Fibroblast of skin of scalp (primary cell): ENCODE measurements at places on chromosomes 7 and 10.

DNA sequence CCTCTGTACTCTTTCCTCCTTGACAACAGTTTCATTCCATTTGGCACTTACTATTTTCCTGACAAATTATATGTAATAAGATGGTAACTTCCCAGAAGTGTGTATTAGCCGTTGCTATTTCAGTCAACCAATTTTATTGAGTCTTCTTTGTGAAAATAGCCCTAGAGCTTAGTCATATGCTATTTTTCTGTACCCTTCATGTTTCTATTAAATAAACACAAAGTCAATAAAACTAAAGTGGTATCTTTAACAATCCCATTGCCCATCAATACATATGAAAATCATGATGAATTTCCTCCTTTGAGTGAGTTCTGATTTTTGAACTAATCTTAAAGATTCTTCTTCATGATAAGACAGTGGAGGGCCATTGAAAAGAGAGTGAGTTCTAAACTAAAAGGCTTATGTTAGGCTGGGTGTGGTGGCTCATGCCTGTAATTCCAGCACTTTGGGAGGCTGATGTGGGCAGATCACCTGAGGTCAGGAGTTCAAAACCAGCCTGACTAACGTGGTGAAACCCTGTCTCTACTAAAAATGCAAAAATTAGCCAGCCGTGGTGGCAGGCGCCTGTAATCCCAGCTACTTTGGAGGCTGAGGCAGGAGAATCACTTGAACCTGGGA, 5.9 kb upstream of the MYPN start:
- DNase-seq = no peak

DNA sequence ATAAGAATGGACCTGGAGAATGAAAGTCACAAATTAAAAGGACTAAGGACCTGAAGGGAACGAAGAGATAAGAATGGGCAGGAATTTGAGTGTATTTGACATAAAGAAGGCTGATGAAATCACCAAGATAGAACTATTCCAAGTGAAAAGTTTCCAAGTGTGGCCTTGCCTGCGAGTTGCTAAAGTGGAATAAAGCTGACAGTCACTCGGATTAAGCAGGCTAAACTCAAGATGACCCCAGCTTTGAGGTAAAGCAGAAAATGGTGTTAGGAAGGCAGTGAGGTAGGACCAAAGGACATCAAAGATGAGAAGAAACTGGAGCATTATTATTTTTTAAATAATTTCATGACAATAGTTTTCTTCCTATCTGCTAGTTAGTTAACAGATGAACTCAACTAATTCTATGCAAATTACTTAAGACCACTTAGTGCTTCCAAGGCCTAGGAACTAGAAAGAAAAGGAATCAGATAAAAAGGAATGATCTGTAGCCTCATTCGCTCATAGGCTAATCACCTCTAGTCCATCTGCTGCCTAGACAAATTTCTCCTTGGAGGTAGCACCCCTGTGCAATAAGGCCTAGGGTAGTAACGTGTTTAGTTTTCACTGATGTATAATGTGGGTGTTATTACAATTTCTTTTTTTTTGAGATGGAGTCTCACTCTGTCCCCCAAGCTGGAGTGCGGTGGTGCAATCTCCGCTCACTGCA, 34.5 kb downstream of the EZH2 start:
- no peak for DNase-seq

DNA sequence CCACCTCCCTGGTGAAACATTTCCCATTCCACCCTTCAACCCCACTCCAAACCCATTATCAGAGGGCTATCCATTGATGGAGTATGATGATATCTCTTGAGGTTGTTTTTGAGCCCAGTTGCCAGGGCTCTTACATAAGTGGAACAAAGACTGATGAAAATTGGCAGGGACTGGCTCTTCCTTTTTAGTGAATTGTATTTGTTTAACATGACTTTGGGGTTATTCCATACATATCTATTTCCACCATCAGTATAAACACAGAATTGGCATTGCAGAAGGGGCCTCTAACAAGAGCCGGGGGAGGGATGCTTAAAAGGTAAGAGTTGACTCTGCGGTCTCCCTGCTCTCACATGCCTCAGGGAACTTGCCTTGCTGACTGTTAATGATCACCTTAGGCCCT, 28.9 kb downstream of the FZD1 start:
- no peak for DNase-seq

GRCh38 chr7:41641011-41641664, 61.8 kb downstream of the INHBA start:
- DNase-seq = peak; percentile 86

- no peak for DNase-seq
Observed at GRCh38 chr7:80725181-80725611, 86.8 kb downstream of the CD36 start.

- peak; percentile 18 for DNase-seq
Observed at GRCh38 chr7:29281782-29282541, 87.4 kb downstream of the CHN2 start.

DNA sequence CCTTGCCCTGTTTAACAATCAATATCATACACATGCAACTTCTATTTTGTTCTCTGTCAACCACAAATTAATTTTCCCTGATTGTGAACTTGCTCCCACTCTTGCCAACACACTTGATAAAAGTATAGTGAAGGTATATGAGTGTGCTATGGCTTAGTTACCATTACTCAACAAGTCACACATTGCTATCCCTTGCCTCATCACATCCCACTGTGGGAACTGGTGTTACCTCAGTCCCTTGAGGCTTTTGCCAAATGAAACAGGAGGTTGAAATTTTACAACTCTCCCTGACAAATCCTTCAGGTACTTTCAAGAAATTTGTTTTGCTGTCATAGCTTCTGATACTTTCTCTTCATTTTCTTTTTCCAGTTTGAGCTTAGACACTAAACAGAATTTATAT, 472.5 kb upstream of the SEMA3D start:
- peak; percentile 26 for DNase-seq

GRCh38 chr7:142400042-142400533, 142.2 kb upstream of the PRSS58 start:
- DNase-seq = no peak

DNA sequence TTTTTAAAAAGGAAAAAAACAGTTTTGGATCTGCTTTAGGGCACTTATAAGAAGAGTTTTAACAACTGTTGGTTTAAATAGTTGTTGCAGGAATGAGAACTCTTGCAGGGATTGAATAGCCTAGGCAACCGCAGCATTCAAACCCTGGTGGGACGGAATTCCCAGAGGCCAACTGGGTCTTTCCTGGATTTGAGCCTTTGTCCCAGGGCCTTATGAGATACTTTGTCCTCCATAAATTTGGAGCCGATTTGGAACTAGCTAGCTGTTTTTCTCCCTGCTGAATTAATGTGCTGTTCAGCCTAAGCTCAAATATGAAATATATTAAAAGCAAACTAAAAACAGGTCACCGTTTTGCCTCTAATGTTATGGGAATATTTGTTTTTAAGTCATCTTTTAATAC, 109.6 kb downstream of the LRMDA start:
- DNase-seq = peak; percentile 79

GRCh38 chr10:100014071-100014762, 4.5 kb upstream of the DNMBP start:
- no peak for DNase-seq

DNA sequence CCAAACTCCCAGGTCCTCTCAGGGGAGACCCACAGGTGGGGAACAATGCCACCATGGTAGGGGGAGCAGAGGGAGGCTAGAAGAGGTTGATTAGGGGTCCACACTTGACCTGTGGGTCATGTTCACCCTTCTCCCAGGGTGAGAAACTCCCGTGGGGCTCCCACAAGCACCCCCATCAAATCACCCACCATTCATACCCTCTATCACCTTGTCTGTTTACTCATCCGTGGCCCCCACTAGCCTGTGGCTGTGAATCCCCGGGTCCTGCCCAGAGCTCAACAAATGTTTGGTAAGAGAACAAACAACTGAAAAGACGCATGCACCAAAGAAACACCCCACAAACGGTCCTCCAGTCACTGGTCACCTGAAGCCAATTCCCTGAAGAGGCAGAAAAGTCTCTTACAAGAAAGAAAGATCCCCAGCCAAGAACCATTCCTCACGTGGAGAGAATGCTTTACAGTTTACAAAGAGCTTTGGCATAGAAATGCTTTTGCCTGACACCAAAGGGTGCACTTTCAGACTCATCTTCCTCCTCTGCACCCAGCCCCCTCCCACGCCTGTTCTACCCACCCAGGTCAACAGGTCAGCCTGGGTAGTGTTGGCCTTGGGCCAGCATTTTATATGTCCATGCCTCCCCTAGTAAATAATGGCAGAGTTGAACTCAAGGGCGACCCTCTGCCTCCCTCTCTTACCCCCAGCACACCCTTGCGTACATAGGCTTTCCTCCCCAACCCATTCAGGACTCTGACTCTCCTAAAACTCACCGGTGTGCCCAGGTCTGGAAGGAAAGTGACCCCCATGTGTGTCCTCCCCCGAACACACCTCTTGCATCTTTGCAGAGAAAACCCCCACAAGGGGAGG, 1.9 kb downstream of the ZCCHC24 start:
- no peak for DNase-seq

DNA sequence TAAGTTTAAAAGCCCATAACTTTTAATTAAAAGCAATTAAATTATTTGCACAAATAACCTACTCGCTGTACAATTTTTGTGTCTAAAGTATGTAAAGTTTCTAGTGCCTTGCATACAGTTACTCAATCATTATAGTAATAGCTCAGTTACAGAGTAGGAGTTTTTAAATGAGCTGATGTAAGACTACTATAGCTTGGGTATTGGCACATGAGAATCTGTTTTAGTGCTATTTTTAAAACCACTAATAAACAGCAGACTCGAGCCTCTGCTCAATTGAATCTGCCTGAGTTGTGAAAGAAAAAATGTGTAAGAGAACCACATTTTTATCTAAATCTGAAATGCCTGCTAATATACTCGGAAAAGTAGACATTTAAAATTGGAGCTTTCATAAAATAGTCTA, 31.1 kb downstream of the CTNNA3 start:
- peak; percentile 70 for DNase-seq

DNA sequence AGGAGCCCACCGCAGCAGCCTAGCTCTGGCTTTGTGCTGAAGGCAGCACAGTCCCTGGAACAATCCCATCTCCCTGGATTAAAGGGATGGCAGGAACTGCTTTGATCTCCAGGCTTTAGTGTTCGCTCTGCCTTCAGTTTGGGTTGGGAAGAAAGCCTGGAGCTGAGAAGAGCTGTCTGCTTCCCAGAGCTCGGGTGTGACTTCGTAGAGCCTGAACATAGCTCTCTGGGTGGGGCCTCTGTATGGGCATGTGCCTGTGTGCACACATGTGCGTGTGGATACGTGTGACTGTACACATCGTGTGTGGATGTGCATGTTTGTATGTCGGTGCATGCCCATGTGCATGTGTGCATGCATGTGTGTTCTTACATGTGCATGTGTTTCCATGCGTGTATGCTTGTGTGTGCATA, 8.7 kb downstream of the ADCY1 start:
- no peak for DNase-seq

- DNase-seq = peak; percentile 48
Observed at GRCh38 chr10:57964351-57964750, 303.3 kb downstream of the IPMK start.

DNA sequence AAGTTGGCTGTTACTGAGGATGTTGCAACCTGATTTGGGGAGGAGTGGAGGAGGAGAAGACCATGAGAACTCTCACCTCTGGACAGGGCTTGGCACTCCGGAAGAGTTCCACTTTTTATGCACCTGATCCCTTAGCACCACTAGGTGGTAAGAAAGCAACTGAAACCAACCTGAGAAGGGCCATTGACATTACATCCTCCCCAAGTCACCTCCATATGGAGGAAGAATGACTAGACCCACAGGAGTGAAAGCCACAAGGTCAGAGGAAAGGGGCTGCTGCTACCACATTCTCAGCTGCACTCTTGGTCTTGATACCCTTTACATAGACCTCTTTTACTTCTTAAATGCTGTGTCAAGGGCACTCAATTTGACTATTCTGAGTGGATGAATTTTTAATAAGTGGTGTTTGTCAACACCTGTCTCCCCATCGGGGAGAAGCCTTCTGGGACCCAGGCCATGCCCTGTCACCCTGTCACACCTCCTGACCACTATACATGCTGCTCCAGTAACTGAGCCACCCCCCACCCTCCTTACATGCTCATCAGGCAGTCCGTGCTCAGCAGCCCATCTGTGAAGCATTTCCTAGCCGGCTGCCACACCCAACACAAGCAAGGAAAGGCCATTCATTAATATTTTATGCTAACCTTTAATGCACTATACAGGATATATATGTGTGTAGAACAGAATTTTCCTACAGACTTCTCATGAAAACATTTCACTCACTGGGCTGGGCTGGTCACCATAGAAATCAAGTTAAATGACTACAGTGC, 362.9 kb downstream of the GFRA1 start:
- DNase-seq = no peak

DNA sequence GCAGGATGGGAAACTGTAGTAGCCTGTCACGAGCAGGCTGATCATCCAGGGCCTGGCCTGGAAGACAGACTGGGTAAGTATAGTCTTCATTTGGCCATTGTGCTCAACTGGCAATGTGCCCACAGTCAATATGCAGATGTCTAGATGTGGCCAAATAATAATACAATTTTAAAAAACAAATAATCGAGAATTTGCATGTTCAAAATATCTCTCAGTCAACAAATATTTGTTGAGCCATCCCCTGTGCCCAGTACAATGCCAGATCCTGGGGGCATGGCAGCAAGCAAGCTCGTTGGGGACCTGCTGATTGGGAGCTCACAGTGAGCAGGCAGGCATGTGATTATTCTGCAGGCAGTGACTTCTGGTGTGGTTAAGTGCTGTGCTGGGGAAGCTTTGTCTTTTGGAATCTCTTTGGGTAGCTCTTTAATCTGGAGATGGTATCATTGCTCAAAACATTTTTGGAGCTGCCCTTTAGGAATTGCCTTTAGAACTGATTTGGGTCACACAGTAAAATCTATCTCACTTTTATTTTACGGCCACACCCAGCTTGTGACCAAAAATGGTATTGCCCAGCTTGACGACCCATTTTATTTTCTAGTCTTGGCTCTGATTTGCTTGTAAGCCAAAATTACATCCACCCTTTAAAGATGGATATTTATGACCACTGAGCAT, 92.2 kb downstream of the PLCE1 start:
- no peak for DNase-seq

GRCh38 chr10:29835055-29835454, 200.3 kb upstream of the SVIL start:
- peak; percentile 7 for DNase-seq

DNA sequence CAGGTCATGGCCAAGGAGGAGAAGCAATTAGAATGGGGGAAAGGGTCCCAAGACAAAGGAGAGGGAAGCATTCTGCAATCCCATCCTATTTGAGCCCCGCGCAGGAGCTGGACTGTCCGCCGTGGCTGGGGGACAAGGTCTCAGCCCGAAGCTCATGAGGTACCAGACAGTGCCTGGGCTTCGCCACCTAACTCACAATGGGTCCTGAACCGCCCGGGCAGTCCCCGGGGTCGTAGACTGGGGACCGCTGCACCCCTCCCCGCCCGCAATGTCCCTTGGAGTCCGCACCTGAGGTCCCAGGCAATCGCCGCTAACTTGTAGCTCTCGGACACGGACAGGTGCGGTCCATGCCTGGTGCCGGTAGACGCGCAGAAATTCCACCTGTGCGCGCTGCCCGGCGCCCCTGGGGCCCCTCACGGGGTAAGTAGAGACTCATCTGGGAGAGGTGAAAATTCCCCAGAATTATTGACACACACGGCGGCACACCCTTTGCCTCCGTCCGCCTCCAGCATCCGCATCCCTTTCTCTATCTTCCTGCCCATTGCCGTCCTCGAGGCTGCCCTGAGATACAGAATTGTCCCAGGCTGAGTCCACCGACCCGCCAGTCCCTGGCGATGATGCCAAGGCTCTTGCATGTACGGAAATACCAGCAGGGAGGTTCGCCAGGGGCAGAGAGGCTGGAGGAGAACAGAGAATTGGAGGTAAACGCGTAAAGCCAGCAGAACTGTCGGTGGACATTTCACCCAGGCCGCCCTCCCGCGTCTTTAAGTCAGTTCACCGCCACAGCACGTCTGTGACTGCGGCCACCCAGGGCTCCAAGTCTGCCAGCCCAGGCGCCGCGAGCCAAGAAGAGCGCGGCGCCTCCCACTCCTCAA, 1.8 kb downstream of the CHRM2 start:
- DNase-seq = peak; percentile 4
